ENCODE measurements at places on chromosomes 12 and 14. TPM values are rescaled to one million over a fixed set of nuclear protein-coding genes. Genes with fewer than 3 reads are reported as not detected.

DTX1 gene
- total RNA-seq, result under 0.01 TPM

SETD1B gene
- total RNA-seq, result 4.1 TPM

NRIP2 gene
- total RNA-seq, result 0.22 TPM

PMEL gene
- total RNA-seq, result 1.5 TPM

CARMIL3 gene
- 0.12 TPM for total RNA-seq

STRAP gene
- 107 TPM for total RNA-seq

PLEKHD1 gene
- total RNA-seq, result under 0.01 TPM
